ENCODE measurements at places on chromosomes 12 and 14. TPM values are rescaled to one million over a fixed set of nuclear protein-coding genes. Genes with fewer than 3 reads are reported as not detected.

DNA sequence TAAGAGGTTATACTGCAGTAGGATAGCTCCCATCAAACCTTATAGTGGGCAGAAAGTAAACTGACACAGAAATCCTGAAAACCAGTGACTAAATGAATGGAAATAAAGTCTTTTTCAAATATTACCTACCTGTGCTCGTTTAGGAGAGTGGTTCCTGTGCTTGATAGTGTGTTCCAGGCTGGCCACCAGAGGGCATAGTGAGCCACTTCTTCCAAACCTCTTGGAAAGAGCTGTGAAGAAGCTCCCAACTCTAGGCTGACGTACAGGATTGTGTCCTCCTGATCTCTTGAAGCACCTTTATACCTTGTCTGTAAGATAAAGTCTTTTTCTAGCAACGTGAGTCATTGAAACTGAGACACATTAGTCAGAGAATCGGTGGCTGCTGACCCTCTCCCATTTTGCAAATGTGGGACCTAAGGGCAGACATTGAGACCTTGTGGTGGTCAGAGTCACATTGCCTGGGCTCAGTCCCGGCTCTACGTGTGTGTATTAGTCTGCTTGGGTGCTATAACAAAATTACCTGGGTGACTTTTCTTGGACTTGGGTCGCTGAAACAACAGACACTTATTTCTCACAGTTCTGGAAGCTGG, 17.6 kb downstream of the TDP1 start:
- no peak for DNase-seq

- peak; percentile 75 for DNase-seq
Measured at GRCh38 chr14:53539489-53540126, 386.5 kb upstream of the DDHD1 start.

The LRRC9 gene
- total RNA-seq: not detected

The KCNK10 gene
- 0.09 TPM for total RNA-seq

The MUCL1 gene
- not detected for total RNA-seq

Data from upper lobe of right lung (tissue), 1 donor.